Muscle of back (tissue), 13 donors: ENCODE measurements at places on chromosomes 6 and 20.
A peak's percentile ranks its signal among the peaks of the same experiment; 100 is the strongest.

DNA sequence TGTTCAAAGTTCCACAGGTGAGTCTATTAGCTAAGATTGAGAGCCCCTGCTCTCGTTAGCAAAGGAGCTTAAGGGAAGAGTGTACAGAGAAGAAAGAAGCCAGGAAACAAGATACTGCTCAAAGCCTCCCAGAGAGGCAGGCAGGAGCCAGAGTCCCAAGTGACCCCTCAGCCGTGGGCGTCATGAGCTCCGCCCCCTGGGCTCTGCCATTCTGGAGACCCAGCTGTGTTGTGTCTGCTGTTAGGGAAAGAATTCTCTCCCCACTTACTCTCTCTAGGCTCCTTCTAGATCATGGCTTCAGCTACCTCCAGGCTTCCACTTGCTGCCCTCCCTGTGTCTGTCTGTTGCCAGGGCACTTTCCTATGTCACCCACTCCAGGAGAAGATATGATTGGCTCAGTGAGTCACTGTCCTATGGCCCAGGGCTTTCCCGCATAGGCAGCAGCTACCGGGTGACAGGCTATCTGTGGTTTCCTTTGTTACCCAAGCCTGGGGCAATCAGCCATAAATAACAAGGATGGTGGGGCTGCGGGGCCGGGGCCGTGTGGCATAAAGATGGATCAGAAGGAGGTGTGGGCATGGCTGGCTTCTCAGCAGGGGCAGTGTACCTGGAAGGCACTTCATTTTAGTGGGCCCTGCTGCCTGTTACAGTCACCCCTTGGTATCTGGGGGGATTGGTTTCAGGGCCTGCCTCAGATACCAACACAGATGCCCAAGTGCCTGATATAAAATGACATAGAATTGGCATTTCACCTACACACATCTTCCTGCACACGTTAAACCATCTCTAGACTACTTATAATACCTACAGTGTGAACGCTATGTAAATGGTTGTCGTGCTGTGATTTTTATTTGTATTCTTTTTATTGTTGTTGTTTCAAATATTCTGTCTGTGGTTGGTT lies 118.9 kb downstream of the ARMC2 start:
- no peak for DNase-seq

GRCh38 chr6:121222656-121223055 lies 111.6 kb downstream of the TBC1D32 start:
- DNase-seq = no peak

DNA sequence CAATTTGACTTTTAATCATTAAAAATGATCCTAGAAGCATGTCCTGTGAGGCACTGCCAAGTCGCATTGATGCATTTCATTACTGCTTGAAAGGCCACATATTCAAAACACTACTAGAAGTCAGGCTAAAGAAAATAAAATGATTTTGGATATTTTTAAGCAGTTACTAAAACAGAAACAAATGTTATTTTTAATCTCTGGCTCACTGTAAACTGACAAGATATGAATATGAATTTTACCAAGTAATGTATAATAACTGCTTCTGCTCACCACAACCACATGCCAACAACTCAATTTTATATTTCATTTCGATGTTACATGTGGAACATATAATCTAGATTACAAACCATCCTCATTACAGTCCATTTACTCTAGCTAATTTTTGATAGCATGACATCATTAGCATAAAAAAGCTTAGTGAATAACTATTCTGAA lies 90.6 kb downstream of the ATXN1 start:
- DNase-seq = no peak

GRCh38 chr6:31403283-31404060 lies at the start of gene MICA:
Gene MICA (plus strand): TSS chr6:31403595. CDS start chr6:31403633, 38 bp downstream.
- DNase-seq = peak; percentile 95

DNA sequence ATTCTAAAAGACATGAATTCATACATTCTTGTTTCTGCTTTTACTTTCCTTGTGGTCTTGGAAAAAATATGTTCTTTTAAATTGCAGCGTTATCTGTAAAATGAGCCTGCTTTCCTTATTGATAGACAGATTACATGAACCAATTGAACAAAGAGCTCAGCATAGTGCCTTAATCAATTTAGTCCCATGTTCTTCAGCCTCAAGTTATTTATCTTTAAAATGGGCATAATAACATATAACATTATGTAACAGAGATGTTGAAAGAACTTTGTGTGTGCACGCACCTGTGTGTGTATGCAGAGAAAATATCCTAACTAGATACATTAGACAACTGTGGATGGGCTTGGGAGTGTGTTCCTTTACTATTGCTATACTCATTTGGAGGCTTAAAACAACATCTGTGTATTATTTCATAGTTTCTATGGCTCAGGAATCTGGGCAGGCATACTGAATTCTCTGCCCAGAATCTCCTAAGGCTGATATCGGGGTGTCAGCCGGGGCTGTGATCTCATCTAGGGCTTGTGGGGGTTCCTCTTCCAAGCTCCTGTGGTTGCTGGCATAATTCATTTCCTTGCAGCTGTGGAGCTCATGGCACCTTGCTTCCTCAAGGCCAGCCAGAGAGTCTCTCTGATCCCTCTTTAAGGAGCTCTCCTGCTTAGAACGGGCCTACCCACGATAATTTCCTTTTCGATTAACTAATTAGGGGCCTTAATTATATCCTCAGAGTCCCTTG lies 194.1 kb downstream of the ARID1B start:
- no peak for DNase-seq

DNA sequence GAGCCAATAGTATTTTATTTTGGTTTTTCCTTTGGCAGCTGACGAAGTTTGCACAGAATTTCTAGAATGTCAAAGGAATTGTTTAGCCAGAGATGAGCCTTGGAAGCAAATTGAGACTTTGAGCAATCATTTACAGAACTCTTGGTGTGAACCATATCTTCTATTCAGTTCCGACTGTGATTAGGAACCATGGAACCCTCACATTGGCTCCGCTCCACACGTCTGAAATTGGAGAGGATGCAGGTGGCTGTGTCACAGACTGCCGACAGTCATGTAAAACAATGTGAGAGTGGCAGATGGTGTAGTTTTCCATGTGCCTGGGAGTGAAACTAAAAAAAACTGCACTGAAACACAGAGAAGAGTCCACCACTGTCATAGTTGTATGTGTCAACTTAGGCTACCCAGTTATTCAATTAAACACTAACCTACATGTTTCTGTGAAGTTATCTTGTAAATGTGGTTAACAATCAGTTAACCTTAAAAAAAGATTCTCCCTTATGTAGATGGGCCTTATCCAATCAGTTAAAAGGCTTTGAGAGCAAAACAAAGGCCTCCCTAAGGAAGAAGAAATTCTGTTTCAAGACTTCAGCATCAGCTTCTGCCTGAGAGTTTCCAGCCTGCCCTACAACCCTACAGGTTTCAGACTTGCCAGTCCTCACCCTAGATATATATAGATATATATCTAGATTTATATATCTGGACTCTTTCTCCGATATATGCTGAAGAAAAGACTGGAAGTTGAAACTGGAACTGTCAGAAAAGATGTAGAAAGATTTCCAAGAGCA lies 3.3 kb upstream of the HMGN4 start:
- peak; percentile 54 for DNase-seq

- no peak for DNase-seq
These were observed 28.1 kb downstream of the HM13 start for GRCh38 chr20:31542201-31542842.

DNA sequence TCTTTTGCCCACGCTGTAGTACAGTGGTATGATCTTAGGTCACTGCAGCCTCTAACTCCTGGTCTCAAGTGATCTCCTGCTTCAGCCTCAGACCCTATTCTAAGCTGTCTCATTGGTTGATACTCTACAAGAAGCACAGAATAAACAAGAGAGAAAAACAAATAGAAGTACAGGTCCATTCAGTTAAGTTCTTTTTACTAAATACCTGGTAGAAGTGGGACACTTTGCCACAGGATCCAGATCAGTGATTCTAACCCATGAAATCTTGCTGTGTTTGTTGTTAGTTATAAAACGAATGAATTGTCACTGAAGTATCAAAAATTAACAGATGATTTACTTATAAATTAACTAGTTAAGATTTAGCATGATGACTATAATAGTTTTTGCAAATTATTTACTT lies 76.7 kb downstream of the SCAND1 start:
- DNase-seq = no peak

GRCh38 chr6:41470029-41470330 lies 76.2 kb upstream of the FOXP4 start:
- no peak for DNase-seq

- DNase-seq = no peak
These were observed 78.2 kb downstream of the TCP11 start for GRCh38 chr6:35062676-35063574.

- no peak for DNase-seq
These were observed 11.5 kb downstream of the SDC4 start for GRCh38 chr20:45336530-45337366.

- DNase-seq = no peak
These were observed 112.4 kb downstream of the FOXO3 start for GRCh38 chr6:108673153-108673552.

DNA sequence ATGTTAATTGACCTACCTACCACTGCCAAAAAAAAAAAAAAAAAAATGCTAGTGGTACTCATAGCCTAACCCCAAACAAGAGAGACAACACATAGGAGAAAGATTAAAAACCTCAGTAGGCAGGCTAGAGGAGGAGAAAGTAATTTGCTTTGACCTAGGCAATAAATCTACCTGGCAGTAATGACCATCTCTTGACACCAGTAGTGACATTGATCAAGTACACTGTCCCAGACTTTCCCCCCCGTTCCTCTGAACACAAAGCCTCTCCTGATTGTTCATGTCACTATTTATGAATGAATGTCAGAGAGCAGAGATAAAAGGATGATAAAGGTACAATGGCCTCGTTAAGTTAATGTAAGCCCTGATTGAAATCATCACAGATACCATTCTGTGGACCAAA lies 746.8 kb downstream of the CBLN4 start:
- no peak for DNase-seq

GRCh38 chr6:107807196-107807811 lies 16.8 kb downstream of the SCML4 start:
- DNase-seq = no peak

DNA sequence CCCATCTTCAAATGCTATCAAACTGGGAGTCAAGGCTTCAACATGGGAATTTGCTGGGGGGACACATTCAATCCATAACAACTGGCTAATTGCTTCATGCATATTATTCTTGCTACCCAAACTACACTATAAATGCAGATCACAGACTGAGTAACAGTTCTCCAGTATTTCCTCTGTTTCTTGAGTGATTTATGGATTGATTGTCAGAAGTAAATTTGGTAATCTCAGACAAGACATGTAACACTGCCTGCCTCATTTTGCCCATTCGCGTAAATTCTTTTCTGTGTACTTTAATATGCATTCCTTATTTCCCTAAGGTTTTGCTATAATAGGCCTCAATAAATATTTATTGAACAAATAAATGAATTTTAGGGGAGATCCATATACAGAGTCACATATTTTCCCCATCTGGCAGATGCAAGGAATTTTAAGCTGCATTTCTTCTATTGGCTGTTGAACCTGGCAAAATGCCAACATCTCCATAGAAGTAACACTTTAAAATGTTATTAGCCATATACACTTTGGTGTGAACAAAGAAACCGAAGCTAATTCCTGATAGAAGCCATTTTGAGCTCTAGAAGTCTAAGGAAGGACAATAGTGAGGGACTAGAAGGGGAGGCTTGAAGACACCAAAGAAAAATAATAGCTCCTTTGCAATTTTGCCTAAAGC lies 98.2 kb downstream of the QRSL1 start:
- DNase-seq = no peak

- peak; percentile 92 for DNase-seq
These were observed 551.6 kb upstream of the CITED2 start for GRCh38 chr6:139925894-139926641.

- no peak for DNase-seq
These were observed 157.1 kb upstream of the SMLR1 start for GRCh38 chr6:130670142-130670541.

- DNase-seq = no peak
These were observed 37.8 kb upstream of the STXBP5 start for GRCh38 chr6:147166360-147166944.

DNA sequence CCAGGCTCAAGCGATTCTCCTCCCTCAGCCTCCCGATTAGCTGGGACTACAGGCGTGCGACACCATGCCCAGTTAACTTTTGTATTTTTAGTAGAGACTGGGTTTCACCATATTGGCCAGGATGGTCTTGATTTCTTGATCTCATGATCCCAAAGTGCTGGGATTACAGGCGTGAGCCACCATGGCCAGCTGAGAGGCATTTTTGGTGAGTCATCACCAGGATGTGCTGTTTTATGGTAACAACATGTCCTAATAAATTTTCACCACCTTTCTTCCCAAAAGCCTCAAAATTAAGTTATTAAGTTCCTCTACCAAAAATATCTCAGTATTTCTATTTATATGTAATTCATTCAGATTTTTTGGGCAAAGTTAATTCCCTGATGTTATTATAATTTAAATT lies 53.5 kb downstream of the COL21A1 start:
- DNase-seq = no peak

- DNase-seq = no peak
These were observed 1.4 kb downstream of the UNC93A start for GRCh38 chr6:167292301-167293087.

- no peak for DNase-seq
These were observed 33.7 kb upstream of the FOXQ1 start for GRCh38 chr6:1278061-1278720.

GRCh38 chr6:19712012-19712688 lies 125.0 kb upstream of the ID4 start:
- DNase-seq = no peak

- DNase-seq = no peak
These were observed 30.1 kb upstream of the NTSR1 start for GRCh38 chr20:62678553-62678952.

DNA sequence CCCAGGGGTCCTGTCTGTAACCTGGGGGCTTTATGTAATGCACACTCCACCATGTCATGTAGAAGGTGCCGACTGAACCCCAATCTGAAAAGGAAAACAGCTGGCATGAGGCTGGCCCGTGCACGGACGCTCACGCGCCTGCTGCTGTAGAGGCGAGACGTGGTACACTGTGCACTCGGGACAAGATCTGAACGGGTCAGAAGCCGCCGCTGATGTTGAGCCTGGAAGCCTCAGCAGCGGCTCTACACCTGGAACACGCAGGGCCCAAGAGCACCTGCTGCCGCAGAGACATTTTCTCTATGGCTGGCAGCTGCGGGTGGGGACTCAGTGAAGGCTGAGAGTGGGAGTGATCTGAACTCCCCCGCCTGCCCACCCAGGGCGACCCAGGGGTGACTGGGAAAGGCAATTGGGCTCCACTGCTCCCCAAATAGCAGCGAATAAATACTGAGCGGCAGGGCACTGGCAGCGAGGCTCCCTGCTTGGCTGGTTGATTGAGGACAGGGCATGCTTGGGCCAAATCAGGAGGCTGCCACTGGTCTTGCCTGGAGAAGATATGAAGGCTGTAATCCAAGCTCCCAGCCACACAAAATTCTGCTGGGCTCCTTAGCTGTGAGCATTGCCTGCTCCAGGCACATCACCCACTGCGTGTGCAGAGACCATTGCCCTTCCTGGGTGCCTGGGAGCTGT lies 2.5 kb upstream of the OGFR start:
- no peak for DNase-seq

GRCh38 chr20:17878912-17879602 lies 89.5 kb downstream of the SNX5 start:
- peak; percentile 14 for DNase-seq

DNA sequence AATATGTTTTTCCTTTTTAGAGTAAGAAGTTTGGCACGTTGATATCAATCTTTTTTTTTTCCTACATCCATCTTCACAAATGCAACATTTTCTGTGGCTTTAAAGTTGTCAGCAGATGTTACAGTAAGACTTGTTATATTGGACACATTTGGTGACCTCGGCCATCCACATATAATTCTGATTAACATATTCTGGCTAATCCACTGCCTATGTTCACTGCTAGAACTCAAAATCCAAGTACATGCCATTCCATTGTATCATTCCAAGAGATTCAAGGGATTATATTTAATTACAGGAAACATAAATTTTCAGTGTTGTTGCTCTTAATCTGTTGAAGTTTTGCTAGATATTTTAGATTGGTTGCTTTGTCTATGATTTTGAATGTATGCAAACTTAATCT lies 367.6 kb downstream of the TENT5A start:
- no peak for DNase-seq
